Large intestine (tissue), 12 donors: ENCODE measurements at places on chromosomes 7 and 10.

DNA sequence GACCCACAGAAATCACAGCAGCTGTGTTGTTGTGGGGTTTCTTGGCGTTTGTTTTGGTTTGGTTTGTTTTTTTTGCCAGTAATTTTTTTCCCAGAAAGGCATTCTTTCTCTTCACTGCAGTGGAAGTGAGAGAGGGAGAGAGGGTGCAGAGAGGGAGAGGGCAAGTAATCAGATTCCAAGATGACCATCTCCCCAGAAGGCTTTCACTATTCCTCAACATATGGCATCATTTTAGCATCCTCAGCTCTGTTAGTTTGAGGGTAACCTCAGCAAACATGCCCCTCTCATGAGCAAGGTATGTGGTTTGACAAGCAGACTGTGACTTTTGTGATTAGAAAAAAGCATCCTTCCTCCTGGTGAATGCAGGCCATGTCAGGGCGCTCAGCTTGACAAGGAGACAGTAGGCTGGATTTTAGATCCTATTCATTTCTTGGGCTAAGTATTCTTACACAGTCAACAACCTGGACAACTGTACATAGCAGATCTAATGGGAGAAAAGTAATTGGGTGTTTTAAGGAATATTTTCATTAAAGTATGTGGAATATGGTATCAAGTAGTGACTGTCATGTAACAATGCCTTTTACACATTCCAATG lies 86.3 kb upstream of the PIK3CG start:
- DNase-seq, result no peak

DNA sequence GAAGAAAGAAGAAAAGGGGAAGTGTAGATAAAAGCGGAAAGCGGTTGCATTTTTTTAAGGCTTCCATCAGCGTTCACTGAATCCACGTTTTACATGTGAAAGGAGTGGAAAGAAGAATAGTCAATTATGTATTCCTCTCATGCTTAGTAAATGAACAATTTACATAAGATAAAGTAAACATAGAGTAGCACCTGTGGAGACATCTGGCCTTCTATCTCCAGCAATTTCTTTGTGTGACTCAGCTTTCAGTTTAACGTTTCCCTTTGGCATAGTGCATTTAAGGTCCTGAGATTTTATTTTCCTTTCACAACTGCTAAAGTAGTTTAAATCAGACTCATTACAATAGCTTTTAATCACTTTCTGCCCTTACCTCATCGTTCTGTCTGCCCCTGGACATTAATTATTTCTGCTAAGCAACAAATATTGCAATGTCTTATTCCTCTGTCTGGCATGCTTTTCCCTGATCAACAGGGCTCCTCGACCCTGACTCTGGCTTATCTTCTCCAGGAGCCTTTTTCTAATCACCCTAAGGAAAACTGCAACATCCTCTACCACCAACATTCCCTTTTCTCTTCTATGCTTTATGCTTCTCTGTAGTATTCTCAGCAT lies 383.5 kb upstream of the VWC2 start:
- DNase-seq, result no peak

DNA sequence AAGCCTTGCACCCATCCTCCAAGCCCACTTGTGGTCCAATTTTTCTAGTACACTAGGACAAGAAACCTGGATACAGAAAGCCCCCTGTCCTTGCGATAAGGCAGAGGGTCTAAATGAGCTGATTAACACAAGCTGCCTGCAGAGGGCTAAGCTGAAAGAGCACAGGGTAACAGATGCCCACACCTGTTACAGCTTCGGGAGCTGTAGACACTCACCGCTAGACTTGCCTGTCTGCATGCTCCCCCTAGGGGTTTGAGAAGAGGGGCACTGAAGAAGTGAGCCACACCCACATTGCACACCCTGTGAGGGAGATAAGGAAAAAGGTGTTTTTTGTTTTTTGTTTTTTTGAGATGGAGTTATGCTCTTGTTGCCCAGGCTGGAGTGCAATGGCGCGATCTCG lies 386.5 kb upstream of the AUTS2 start:
- no peak for DNase-seq

DNA sequence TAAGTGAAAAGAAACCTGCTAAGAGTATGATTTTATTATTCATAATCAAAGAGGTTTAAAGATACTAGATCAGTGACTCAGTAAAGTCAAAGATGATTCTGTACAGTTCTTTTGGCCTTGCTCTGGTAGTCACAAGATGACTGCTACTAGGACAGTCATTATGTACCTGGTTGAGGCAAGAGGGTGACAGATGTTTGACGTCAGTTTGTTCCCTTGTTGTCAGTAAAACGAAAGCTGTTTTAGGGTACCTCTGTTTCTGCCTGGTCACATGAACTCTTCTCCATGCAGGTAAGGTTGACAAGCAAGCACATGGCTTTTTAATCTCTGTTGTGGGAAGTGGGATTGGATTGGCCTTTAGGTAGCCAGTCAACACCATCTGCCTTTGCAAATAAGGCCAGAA lies 308.0 kb downstream of the EXOC4 start:
- DNase-seq, result no peak

- DNase-seq, result no peak
These were observed 103.0 kb downstream of the ITIH5 start for GRCh38 chr10:7563770-7564169.

DNA sequence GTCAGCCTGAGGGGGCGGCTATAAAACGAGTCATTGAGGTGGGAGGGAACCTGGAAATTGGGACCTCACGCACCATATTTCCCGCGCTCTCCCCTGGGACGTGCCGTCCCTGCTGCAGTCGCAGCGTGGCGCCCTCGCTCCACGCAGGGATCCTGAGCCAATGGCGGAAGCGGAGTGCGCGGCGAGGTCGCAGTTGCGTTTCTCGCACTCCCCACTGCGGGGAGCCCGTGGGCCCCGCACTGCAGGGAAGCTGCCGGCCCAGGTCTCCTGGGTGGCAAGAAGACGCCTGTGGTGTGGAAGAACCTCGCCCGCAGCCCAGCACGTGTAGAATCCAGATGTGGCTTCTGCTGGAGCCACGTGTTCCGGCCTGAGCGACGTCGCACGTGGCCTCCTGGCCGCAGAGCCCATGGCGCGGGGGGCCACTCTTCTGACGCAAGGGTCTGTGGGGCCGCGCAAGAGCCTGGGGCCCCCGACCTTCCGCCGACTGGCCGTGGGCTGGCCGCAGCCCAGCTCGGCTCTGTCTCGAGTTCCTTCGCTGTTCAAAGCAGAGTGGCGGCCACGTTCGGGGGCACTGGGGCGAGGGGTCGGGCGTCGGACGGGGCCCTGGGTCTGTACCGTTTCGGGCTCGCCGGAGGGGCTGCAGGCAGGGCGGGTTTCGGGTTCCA lies 26.4 kb downstream of the HIF1AN start:
- DNase-seq, result peak; percentile 80

- peak; percentile 94 for DNase-seq
These were observed at the start of gene VKORC1L1 for GRCh38 chr7:65872776-65873581. TSS of gene VKORC1L1 (plus strand) at chr7:65873074. CDS start at chr7:65873372, 298 bp downstream.

- DNase-seq, result peak; percentile 93
These were observed 298.3 kb downstream of the TNS3 start for GRCh38 chr7:47283497-47284131.

- no peak for DNase-seq
These were observed 8.8 kb upstream of the LAMB4 start for GRCh38 chr7:108138911-108139310.

DNA sequence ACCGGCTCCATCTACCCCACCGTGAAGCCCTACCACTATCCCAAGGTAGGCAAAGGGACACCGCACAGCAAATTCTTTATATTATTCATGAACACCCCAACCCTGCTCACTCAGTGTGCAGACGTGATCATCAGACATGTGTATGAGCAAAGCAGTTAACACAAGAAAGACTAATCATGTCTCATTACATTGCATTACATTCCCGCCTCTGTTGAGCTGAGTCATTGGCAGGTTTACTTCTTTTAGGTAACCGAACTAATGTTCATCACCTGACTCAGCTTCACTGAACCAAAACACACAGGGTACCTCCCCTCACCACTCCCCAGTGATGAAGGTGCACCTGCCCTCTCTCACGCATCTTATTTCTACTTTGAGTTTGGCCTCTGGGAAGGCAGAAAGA lies 233.4 kb downstream of the PAXIP1 start:
- no peak for DNase-seq

DNA sequence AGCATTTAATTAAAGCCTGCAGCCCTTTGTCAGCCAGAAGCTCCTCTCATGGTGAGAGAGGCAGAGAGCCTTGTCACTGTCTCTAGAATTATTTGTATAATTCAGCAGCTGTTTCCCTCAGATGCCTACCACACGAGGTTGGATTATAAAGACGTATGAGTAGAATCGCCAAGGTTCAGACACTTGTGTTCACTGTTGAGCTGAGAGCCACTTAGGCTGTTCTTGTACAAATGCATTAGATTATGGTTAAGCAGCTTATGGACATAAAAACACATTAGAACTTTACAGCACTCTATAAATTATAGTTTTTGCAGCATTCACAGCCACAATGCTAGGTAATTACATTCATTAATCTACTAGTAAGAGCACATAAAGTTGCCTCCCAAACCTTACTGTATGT lies 282.6 kb downstream of the AUTS2 start:
- no peak for DNase-seq

DNA sequence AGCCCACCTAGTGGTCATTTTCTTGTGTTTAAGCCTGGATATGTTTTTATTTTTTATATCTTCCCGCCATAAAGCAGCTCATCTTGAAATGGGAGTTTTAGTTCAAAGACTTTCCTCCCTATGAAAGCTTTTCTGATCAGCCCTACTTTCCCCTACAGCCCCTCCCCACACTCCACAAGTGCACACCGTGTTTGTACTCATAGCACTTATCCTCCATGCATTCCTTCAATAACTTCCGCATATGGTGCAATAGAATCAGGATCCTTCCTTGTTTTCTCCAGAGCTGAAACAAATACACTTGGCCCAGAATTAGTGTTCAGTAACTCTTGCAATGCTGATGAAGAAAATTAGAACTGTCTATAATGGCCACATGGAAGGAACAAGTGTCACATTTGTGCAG lies 235.9 kb downstream of the KCNMA1 start:
- no peak for DNase-seq

DNA sequence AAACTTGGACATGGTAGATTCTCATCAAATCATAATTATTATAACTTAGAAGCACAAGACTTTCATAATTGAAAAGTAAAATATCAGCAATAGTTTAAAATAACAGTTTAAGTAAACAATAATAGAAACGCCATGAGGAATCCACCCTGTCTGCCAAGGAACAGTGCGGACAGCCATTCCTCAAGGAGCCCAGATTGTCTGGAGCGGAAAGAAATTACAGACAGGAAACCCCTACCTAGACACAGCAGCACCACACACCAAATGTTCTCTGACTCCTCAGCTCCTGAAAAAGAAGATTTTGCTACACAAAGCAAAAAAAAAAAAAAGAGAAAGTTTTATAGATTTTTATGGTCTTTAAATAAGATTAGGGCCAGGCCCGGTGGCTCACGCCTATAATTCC lies 21.5 kb upstream of the SEC61G start:
- no peak for DNase-seq

DNA sequence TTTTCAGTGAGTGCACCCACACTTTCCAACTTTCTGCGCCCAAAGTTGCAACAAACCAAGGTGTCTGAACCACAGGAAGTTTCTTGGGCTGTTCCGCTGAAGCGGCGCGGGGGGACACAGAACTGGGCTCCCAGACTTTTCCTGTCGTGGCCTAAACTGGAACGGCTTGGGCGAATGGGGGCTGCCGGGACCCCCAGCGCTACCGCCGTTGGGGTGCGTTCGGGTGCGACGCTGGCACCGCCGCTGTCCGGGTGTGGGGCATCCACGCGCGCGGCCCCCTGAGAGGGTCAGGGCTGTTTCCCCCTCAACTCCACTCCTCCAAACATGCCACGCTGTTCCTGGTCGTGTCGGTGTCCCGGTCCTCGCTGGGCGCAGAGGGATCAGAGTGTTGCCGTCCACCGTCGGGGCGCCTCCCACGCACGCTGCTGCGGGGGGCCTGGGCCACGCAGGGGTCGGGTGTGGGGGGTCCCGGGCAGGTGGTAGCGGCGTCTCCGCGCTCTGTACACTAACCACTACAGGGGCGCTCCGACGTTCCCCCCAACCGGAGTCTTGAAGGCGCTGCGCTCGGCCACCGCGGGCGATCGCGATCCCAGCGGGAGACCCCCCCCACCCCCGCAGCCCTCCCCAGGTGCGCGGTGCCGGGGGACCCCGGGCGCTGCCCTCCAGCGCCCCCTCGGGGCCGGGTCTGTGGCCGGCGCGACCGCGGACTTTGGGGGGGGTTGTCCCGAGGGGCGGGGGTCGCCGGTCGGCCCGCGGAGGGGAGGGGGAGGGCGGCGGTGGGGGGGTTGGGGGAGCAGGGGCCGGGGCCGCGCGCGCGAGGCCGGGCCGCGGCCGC lies 2.2 kb upstream of the CUX1 start:
- DNase-seq, result peak; percentile 66

DNA sequence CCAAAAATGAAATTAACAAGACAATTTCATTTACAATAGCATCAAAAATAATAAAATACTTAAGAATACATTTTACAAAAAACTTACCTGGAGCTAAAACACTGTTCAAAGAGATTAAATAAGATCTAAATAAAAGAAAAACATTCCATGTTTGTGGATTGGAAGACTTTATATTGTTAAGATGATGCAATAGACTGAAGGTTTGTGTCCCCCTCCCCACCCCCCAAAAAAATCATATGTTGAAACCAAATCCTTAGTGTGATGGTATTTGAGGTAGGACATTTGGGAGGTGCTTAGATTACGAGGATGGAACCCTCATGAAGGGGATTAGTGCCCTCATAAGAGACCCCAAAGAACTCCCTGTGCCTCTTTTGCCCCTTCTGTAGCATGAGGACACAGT lies 117.6 kb downstream of the ZNF467 start:
- DNase-seq, result no peak

GRCh38 chr7:80218723-80219122 lies 84.1 kb downstream of the GNAI1 start:
- DNase-seq, result no peak

DNA sequence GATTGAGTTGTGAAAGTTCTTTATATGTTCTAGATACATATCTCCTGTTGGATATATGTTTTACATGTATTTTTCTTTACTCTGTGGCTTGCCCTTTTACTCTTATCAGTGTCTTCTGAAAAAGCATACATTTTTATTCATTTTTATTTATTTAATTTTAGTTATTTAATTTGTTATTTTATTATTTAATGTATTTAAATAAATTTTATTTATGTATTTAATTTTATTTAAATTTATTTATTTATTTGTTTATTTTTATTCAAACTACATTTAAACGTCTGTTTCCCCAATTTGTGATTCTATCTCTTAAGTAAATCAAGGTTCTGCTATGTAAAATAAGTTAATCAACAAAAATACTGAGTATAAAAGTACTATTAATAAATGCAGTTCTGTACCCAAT lies 279.1 kb upstream of the AKR1E2 start:
- DNase-seq, result no peak

GRCh38 chr10:122285506-122286444 lies 14.7 kb downstream of the BTBD16 start:
- DNase-seq, result no peak

DNA sequence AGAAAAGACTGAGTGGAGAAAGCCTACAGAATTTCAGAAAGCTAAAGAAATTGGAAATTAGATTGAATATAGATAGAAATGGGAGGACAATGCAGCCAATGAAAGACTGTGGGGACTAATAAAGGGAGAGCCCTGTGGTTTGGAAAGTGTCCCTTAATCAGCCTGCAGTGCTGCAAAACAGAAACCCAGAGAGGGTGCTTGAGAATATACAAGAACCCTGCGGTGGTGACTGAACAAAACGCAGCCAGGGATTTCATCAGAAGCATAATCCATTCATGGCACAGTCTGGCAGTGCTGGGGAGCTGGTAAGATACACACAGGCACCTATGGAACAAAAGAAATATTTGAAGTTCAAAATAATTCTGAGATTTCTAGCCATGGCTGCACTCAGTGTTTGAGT lies 19.1 kb downstream of the CEP41 start:
- no peak for DNase-seq
